Left renal pelvis (tissue), 4 donors: ENCODE measurements at places on chromosomes 13 and 19. TPM values are rescaled to one million over a fixed set of nuclear protein-coding genes. Genes with fewer than 3 reads are reported as not detected.

GRCh38 chr19:53982611-53983010 lies 8.8 kb upstream of the CACNG6 start:
- no peak for DNase-seq

FBXO17 gene
- 40.2 TPM for polyA plus RNA-seq

CACNG6 gene
- 0.42 TPM for polyA plus RNA-seq

DNA sequence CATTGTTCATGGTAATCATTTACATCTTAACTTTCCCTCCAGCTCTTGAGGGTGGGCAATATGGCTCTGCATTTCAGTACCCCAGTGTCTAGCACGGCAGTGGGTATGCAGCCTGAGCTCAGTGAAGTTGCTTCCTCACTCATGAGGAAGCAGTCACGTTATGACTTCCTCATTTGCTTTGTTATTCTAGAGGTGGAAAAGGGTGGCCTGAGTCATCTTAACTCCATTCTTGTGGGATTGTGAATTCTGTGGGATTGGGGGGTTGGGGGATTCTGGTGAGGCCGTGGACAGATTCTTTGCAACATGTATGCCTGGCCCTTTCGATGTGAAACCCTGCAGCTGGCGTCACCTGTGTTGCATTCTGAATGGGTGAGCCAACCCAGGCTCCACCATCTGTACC lies 406.7 kb upstream of the ZNF507 start:
- no peak for DNase-seq
